ENCODE measurements at places on chromosomes 5 and 9.

GRCh38 chr5:171700318-171700912 lies 85.2 kb upstream of the SMIM23 start:
- no peak for DNase-seq

DNA sequence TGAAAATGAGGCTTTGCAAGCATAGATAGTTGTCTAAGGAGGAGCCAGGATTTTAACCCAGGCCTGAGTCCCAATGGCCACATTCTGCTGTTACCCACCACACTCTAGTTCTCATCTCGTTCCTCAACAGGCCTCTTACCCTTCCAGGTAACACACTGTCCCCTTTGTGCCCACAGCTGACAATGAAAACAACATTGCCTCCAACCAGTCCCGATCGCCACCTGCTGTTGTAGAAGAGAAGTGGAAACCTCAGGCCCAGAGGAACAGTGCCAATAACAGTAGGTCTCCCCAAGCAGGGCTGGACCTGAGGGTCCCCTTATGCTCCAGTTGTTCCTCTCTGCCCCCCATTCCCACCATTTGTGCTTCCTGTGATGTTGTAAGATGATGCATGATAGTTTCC lies 30.4 kb downstream of the AMBP start:
- DNase-seq, result no peak

- DNase-seq, result no peak
Measured at GRCh38 chr9:138052635-138053320, 175.2 kb downstream of the CACNA1B start.

DNA sequence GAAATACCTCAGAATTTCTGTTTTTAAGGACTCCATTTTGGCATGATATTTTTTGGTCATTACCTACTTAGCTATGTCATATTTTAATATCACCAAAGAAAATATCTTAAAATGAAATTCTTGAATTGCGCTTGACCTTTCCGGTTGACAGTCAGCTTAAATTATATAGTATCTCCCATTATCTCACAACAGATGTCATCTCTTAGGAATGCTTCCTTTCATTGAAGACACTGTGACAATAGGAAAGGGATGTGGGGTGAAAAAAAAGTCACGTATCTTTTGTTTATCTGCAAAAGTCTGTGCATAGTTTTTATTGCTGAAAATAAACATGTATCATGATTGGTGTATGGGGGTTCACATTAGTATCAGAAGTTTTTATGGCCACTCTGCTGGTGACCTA lies 105.8 kb downstream of the INVS start:
- DNase-seq, result peak; percentile 37

DNA sequence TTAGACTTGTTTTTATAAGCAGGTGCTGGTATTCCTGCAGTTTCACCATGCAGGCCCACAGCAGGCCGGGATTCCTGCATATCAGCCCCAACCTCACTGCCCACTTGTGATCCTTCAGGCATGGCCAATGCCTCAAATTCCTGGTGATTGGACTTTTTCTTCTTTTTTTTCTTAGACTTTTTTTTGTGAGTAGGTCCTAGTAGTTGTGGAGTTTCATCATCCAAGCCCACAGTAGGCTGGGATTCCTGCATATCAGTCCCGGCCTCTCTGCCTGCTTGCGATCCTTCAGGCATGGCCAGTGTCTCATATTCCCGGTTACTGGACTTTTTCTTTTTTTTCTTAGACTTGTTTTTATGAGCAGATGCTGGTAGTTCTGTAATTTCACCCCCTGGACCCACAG lies 4.8 kb downstream of the TTF1 start:
- no peak for DNase-seq

DNA sequence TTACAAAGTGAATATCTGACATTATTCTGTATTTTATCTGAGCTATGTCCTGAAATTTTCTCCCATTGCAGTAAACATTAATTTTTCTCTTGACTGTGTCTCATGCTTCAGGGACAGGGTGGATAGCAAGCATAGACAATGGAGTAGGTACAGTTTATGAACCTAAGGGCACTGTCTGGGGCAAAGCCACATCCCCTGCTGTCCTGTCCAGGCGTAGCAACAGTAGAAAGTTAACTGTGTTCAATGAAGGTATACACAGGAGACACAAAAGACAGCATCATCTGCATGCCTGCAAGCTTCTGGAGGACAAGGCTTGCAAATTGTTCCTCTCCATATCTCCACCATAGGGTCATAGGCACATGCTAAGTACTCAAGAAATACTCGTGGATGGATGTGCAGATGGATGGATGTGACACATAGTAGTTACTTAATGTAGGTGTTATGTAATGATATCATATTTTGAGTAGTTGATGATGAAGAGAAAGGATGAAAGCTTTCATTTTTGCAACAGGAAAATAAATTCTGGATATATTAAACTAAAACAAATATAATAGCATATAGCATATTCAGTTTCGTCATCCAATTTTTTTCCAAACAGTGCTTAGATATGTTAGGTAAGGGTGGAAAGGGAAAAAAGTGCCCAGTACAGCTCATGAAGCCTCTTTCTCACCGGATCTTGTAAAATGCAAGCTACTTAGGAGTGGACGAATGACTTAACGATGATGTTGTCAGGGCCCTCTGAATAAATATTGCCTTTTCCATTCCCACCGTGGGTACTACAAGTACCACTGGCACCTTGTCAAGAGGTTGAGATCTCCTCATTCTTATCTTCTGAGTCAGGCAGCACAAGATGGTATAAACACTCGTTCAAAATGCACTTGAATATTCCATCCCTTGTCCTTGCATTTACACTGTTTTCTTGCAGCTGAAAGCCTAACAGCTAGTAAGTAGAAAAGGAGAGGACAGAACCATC lies 19.9 kb upstream of the ZSWIM6 start:
- no peak for DNase-seq

- DNase-seq, result peak; percentile 40
Measured at GRCh38 chr5:148820461-148821395, 5.7 kb upstream of the ADRB2 start.

DNA sequence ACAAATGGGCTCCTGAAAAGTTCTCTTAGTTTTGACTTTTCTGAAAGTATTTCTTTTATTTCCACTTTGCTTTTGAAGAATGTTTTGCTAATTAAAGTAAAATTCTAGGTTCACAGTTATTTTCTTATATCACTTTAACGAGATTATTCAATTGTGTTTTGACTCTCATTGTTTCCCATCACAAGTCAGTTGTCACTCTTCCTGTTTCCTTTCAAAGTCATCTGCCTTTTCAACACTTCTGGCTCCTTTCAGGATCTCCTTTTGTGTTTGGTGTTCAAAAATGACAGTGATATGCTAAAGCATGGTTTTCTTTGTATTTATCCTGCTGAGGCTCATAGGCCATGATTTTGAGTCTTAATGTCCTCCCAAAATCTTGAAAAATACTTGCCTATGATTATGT lies 235.4 kb upstream of the TAS2R1 start:
- no peak for DNase-seq

DNA sequence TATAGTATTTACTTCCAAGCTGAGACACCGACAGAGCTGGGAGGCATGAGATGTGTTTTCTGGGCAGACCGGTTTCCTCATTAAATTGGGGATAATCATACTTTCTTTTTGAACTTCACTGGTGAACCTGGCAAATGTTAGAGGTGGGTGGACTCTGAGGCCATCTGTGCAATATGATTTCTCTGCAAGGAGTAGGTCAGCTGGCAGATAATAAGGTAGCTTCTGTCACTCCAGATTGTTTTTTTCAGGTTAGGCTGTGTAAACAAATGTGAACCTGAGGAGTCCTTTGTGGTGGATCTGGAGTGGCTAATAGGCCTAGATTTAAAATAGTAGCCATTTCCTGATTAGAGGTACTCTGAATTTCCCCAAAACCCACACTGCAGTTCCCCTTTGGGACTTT lies 75.4 kb upstream of the S1PR3 start:
- DNase-seq, result no peak

DNA sequence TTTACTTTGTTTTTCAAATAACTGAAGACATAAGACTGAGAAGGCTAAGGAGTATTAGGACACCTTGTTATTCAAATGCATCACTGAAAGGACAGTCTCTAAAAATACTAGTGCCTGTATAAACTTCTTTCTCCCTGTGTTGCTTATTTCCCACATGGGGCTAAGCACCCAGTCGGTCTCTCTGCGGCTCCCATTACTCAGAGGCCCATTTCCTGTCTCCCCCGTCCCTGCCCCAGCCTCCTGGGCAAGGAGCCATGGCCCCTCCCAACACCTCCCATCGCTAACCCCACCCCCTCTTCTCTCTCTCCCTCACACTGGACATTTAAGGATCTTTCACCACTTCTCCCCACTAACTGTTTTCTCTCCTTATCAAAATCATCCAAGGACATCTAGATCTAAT lies 81.9 kb downstream of the EBF1 start:
- peak; percentile 60 for DNase-seq

GRCh38 chr9:131598121-131598520 lies 52.8 kb downstream of the PRRT1B start:
- DNase-seq, result no peak

- peak; percentile 25 for DNase-seq
Measured at GRCh38 chr9:111896942-111897600, 457 bp downstream of the UGCG start.

- no peak for DNase-seq
Measured at GRCh38 chr9:132590318-132591182, 8.1 kb downstream of the BARHL1 start.

- no peak for DNase-seq
Measured at GRCh38 chr9:76530458-76531110, 71.6 kb downstream of the GCNT1 start.

GRCh38 chr5:4772591-4772990 lies 367.5 kb upstream of the ADAMTS16 start:
- no peak for DNase-seq

- no peak for DNase-seq
Measured at GRCh38 chr5:33736510-33736909, 155.3 kb downstream of the ADAMTS12 start.

GRCh38 chr5:134510970-134511795 lies 14.3 kb upstream of the JADE2 start:
- DNase-seq, result peak; percentile 40

DNA sequence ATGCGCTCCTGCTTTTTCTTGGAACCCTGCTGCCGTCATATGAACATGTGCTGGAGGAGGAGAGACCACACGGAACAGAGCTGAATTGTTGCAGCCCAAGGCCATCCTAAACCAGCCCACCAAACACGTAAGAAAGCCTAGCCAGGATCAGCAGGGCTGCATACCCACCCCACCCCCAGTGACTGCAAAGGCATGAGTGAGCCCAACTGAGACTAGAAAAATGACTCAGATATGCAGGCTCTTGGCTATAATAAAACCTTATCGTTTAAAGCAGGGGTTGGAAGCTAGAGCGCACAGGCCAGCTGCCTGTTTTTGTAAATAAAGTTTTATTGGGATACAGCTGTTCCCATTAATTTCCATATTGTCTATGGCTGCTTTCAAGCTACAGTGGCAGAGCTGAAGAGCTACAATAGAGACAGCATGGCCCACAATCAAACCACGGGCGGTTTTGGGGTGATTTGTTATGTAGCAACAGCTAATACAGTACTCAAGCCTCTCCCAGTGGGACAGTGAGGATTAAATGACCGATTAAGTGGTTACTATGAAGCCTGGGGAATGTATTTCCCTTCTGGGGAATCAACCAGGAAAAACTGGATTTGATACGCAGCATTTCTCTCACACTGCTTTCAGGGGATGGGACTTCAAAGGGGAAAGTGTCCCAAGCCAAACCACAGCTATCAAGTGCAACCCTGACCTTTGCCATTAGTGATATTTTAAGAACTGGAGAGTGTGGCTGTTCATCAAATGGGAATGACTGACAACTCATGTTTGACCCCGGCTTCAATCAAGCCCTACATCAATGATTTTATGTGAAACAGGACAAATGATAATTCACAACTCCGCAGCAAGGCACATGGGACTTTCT lies 6.3 kb downstream of the SHB start:
- DNase-seq, result no peak

DNA sequence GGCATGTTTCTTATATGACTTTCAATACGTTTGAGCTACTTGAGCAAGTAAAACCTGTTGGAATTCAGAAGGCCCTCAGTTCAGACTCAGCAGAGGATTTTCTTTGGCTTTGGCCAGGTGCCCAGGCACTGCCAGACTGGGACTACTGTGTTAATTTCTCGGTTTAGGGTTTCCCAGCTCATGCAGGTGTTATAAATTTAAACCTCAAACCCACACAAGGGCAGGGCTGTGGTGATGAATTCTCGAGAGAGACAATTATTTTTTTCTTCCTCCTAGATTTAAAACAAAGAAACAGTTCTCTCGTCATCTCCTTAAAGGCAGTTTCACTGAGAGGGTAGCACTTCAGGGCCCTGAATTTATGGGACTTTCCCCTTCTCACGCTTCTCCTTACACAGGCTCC lies 406.0 kb upstream of the PIK3R1 start:
- DNase-seq, result no peak

DNA sequence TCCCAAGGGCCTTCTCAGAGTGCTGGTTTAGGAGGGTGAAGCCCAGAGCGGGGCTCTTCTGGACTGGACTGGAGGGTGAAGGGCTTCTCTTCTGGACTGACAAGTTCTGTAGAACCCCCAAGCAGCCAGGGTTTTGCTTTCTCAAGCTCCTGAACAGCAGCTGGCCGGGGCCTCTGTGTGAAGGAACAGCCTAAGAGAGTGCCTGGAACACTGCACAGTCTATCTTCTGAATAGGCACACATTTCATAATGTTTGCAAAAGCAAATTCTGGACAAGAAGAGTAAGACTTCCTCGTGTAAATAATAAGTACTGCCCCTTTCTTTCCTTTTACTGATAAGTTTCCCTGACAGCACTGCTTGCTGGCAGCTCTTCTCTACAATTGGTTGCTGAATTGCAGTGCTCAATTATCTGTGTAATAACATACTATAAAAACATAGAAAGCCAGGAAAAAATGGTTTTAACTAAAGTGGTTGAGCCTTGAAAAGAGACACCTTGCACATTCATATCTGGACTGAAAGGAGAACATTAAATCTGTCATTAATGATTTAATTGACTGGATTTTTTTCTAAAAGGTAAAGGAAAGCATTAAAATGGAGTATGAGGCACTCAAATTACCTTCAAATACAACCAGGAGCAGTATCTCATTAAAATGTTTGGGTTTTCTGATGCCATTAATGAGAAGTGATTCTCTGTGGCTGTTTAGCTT lies 20.5 kb downstream of the MAST4 start:
- no peak for DNase-seq

DNA sequence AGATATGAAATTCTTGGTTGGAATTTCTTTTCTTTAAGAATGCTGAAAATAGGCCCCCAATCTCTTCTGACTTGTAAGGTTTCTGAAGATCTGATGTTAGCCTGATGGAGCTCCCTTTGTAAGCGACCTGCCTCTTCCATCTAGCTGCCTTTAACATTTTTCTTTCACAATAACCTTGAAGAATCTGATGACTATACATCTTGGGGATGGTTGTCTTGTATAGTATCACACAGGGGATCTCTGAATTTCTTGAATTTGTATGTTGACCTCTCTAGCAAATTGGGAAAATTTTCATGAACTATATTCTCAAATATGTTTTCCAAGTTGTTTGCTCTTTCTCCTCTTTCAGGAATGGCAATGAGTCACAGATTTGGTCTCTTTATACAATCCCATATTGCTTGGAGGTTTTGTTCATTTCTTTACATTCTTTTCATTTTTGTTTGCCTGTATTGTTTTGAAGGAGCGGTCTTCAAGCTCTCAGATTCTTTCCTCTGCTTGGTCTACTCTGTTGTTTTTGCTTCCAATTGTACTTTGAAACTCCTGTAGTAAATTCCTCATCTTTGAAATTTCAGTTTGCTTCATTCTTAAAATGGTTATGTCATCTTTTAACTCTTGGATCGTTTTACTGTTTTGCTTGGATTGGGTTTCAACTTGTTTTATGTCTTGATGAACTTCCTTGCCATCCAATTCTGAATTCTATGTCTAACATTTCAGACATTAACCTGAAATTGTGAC lies 245.2 kb upstream of the TARS1 start:
- no peak for DNase-seq

Data from kidney capillary endothelial cell (primary cell).